ENCODE measurements at places on chromosomes 4 and X. TPM values are rescaled to one million over a fixed set of nuclear protein-coding genes. Genes with fewer than 3 reads are reported as not detected.

The MTMR8 gene
- 3.7 TPM for polyA plus RNA-seq

GRCh38 chrX:110082161-110082560 lies 79.2 kb downstream of the TMEM164 start:
- no peak for DNase-seq

The USP51 gene
- 0.59 TPM for polyA plus RNA-seq

DNA sequence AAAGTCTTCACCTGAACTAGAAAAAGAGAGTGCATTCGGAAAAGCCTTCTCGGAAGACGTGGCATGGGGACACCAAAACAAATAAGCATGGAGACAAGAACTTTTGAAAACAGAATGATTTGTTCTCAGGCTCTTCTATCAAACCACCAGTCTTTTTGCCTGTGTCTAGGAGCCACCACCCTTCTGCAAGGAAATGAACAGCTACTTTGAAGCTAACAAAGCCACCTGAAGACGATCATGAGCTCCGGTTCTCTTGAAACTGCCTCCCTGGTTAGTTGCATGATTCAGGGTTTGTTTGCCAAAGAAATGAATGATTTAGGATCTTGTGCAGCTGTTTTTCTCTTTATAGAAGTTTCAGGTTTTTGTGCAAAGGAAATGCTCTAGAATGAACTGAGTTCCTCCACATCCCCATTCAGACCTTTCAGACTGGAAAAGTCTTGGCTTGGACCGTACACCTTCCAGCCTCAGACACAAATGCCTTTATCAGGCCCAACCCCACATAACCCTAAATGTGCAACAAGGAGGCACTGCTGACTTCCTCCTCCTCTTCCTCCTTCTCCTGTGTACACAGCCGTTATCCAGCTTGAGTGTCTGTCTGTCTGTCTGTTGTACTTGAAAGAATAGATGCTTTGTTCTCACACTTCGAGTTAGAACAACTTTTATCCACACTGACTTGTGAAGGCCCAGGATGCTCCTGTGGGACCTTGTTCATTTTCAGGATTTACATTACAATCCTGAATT lies 334.8 kb upstream of the KLF3 start:
- DNase-seq, result no peak

The SH2D1A gene
- polyA plus RNA-seq, result 0.75 TPM

- DNase-seq, result peak; percentile 69
Observed at GRCh38 chrX:31228909-31229308, 157.1 kb upstream of the FTHL17 start.

DNA sequence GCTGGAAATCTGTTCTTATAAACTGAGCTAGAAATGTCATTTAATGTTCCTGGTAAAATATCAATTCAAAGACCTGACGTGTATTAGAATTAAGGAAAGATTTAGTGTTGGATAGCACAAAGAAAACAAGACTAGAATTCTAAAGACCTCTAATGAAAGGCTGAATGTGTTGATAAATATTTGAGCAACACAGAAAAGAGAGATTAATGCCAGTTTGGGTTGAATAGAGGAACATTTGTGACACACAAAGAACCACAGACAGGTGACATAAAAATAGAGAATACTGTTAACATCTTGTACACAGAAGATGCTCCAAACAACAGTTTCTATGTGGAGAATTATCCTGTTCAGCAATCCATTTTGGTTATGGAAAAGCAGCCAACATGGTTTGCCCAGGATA lies 222.1 kb upstream of the GALNT7 start:
- DNase-seq, result no peak

GRCh38 chrX:21747558-21747957 lies 10.4 kb downstream of the SMPX start:
- no peak for DNase-seq

The ACE2 gene
- polyA plus RNA-seq, result not detected

- no peak for DNase-seq
Observed at GRCh38 chr4:25019501-25019900, 11.2 kb downstream of the LGI2 start.

- no peak for DNase-seq
Observed at GRCh38 chrX:30863974-30864373, 25.1 kb downstream of the TAB3 start.

The PABPC5 gene
- not detected for polyA plus RNA-seq

GRCh38 chrX:1535241-1536041 lies 1.5 kb downstream of the P2RY8 start:
- DNase-seq, result peak; percentile 62

GRCh38 chr4:56703378-56703777 lies 22.3 kb upstream of the HOPX start:
- no peak for DNase-seq

The EGF gene
- 0.28 TPM for polyA plus RNA-seq

- DNase-seq, result no peak
Observed at GRCh38 chr4:84977396-84977795, 10.9 kb upstream of the WDFY3 start.

DNA sequence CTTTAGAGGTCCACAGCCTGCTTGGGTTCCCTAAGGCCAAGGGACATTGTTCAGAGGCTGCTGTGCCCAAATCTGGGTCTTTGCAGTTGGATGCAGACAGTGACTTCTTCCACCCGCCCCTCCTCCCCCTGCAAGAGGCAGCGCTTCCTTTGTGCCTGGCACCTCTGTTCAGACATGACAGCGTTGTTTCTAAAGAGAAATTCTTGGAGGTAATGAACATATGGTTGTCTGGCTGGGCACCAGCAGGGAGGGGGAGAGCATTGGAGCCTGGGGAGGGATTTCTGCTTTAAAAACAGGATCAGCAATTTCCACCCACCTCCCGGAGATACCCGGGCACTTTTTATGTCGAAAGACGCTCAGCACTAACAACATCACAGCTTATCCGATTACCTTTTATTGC lies 51.5 kb downstream of the PSAPL1 start:
- DNase-seq, result no peak

- no peak for DNase-seq
Observed at GRCh38 chr4:55907469-55907868, 41.3 kb upstream of the CEP135 start.
